Astrocyte (in vitro differentiated cells and primary cell): ENCODE measurements at places on chromosomes 2 and 18.

- peak; percentile 12 for DNase-seq
These were observed 166.5 kb downstream of the RPIA start for GRCh38 chr2:88857951-88858411.

DNA sequence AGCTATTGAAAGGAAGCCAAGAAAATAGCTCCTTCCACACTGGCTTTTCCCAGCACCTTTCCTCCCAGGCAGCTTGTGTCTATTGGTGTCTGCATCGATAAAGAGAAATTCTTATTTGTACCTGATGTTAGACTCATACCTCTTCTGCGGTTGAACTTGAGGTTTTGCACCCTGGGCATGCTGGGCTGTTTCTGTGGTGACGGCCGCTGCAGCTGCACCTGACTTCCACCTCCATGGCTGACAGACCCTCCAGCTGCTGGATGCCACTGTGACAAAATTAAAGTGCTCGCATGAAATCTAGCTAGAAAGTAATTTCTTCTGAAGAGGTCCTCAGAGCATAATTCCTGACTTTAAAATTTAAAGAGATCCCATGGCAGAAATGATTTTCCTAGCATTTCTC, 6.6 kb downstream of the FECH start:
- DNase-seq, result no peak

DNA sequence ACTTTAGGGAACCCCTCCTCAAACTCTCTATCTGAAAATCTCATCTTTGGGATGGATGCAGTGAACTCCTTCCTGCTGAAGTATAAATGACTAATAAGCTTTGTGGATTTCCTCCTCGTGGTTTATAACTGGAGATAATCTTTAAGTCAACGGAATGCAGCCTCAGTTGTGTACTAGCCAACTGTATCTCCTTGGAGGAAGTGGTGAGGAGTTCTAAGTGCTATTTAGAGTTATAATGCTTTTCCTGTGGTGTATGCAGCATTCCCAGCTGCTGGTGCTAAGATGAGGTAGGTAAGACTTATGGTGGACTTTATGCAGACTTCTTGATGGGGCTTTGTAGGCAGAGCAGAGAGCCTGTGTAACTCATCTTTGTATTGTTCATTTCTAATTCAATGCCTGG, 90.9 kb downstream of the LYPD6B start:
- DNase-seq, result peak; percentile 56

GRCh38 chr18:13447621-13448334, 229.2 kb downstream of the LDLRAD4 start:
- DNase-seq, result peak; percentile 91

GRCh38 chr2:184692141-184692734, 93.9 kb downstream of the ZNF804A start:
- DNase-seq, result peak; percentile 2

- DNase-seq, result no peak
These were observed 31.4 kb upstream of the ACKR3 start for GRCh38 chr2:236538242-236538641.

DNA sequence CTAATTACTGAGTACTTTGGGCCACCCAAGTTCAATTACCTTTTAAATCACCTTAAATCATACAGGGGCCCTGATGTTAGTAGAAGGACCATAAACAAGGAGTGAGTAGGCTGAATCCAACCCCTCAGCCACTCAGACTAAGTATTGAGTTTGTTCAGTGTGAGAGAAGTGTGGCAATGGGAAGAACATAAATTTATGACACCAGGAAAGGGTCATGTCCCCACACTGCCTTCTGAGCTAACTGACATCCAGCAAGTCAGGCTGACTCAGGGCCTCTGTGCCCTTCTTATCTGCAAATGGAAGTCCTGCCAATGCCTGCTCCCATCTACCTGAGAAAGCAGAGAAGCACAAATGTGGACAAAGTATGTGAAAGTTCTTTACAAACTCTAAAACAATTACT, 12.9 kb downstream of the PLEKHM3 start:
- DNase-seq, result no peak

DNA sequence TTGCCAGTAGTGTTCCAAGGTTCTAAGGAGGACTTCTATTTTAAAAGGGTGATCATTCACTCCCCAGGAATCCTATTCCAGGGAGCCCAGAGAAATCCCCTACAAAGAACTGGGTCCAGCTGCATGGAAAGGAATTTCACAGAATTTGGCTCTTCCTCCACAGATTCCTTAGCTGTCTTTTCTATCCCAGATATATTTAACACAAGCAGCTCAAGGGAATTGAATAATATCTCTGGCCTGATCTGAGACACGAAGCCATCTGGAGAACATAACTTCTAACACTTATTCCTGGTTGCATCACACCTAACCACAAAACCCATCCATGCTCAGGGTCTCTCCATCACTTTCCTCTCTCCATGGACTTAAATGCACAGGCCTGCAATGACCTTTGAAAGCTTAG, 306.7 kb upstream of the ACVR2A start:
- peak; percentile 94 for DNase-seq

- no peak for DNase-seq
These were observed 23.0 kb upstream of the ODC1 start for GRCh38 chr2:10471046-10471571.

DNA sequence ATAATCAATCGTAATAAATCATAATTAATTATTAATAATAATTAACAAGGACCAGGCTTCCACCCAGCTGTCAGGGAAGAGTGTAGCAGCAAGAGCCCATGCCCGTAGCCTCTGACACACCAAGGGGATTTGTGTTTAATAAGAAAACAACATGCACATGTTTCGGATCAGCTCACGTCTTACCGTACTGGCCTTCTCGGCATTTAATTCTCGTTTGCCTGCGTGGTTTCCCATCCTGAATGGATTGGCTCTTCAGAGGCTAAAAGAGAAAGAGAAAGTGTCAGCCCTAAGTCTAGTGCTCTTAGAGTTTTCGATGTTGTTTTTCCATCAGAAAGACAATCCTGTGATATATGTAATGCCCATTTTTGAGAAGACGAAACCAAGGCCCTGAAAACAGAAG, 27.6 kb downstream of the MBP start:
- DNase-seq, result no peak

DNA sequence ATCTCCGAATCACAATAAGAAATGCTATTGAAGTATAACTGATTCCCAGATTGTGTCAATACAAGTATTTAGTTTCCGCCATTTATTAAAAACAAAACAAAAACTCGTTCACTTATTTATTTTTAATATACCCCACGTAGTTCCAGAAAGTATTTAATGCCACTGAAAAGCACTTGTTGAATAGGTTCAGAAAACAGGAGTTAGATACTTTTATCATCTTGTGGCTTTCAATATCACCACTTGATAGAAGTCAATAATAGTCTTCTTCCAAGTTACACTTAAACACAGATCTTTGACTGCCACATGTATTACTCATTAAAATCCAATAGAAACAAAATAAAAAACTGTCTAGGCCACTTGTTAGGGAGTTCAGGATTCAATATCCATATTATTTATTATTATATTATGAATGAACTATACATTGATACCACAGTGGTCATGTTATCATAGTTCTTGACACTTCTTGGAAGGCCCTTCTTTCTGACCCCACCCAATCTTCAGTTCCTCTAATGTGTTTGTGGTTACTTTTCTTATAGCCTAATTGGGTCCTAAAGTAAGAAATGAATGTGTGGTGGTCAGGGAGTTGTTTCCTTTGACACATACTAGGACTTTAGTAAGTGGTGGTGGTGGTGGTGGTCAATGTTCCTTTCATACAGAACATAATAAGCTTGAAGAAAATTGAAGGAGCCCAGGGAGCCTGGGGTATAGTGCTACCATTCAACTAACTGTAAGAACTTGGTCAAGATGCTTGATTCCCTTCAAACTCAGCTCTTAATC, 221.3 kb upstream of the ITGA4 start:
- DNase-seq, result no peak

- peak; percentile 2 for DNase-seq
These were observed 440.5 kb downstream of the NUP35 start for GRCh38 chr2:183564726-183565125.

DNA sequence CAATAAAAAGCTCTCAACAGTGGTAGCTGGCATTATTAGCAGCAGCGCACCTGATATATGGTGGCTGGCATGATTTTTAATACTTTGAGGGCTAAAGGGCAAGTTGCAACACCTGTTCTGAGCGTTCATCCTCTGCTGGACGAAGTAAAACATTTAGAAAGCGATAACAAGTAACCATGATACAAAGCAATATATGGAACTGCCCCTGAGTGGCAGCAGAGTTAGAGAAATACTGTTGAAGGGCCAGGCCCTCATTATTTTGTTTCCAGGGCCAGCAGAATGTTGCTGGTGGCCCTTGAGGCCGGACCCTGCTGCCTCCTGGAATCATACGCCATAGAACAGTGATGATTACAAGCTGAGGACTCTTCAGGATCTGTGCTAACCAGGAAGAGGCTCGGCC, 47.8 kb downstream of the ARHGEF4 start:
- DNase-seq, result no peak

- DNase-seq, result no peak
These were observed 621.1 kb downstream of the BCL11A start for GRCh38 chr2:59932341-59932740.

DNA sequence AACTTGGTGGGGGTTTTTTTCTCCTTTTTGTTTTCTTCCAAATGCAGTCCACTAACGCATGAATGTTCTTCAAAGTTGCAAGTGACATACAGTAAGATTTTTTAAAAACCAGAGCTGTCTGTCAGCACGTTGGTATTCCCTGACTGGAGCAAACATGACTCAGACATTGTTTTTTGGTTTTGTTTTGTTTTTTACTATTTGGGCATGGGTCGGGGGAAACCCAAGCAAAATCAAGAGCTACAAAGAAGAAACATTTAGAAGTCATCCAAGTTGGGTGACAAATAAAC, 726 bp upstream of the CCDC88A start:
- DNase-seq, result no peak

- no peak for DNase-seq
These were observed 1.2 kb downstream of the IMMT start for GRCh38 chr2:86193901-86194567.

GRCh38 chr2:234671716-234672115, 174.8 kb upstream of the ARL4C start:
- DNase-seq, result no peak

DNA sequence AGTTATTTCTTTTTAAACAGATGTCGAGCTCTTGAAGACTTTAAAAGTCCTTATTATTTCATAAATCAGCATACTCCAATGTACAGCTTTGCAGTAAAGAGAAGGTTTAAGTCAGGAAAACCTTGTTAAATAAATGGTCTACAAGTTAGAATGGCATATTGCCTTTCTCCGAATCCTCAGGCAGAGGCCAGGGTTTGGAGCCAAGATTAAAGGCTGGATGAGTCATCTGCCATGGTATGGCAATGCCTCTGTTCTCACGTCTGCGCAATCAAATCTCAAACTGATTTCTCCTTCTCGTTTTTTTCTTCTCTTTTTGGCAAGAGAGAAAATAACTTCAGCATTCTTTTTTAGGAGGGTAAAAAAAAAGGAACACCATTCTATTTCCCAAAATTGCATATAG, 5.6 kb upstream of the KCNJ3 start:
- DNase-seq, result peak; percentile 1

DNA sequence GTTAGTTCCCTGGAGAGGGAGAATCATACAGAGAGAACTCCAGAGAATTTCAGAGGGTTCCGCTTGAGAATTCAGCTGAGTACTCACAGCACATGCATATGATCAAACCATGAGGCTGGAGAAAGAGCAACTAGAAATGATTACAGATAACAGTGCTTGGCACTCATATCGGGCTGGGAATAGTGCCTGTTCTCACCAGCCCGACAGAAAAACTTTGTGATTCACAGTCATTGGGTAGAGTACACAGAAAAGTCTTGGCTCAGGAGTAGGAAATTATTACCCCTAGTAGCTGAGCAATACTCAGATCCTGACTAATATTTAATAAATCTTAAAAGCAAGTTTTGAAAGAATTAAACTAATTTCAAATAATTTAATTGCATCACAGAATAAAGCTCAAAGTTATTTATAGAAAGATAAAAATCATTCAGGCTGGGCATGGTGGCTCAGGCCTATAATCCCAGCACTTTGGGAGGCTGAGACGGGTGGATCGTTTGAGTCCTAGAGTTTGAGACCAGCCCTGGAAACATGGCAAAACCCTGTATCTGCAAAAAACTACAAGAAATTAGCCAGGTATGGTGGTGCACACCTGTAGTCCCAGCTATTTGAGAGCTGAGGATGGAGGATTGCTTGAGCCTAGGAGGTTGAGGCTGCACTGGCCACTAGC, 6.8 kb downstream of the WDPCP start:
- peak; percentile 67 for DNase-seq

- DNase-seq, result no peak
These were observed 440.9 kb downstream of the ZEB2 start for GRCh38 chr2:144078802-144079724.

GRCh38 chr18:22047485-22047884, 121.9 kb upstream of the GATA6 start:
- DNase-seq, result no peak

DNA sequence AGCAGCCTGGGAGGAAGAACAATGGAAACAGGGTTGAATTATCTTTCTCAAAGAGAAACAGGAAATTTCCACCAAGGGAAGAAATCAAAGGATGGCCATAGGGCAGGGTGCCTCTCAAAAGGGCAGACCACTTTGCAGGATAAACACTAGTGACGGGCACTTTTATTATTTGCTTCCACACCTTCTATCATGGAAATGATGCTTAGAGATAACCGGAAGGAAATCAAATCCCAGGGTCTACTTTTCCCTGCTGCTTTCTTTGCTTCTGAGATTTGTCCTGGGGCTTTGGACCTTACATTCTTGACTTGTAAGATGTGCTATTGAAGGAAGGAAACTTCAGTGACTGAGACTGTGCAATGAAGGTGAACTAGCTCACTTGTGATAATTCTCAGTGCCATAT, 1.1 kb upstream of the SCN9A start:
- DNase-seq, result no peak

DNA sequence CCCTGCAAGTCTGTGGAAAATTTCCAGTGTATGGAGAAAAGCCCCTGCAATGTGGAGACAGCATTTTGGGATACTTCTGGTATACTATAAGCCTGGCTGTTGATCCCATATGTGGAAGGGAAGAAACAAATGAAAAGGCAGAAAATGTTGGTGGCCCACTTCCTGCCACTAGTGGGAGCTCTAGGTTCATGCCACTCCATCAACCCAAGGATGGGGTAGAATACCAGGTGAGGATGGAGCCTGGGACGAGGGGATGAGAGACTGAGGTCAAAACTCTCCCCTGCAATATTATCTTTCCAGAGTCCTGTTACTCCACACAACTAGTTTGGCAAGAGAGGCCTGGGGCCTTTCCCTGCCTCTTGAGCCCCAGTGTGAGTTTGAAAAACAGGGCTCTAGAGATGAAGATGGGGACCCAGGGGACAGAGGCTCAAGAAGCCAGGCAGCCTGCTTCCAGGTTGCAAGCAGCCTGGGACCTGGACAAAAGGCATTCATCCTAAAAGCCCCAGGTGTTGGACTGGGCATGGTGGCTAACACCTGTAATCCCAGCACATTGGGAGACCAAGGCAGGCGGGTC, 31.9 kb downstream of the BMP10 start:
- no peak for DNase-seq

DNA sequence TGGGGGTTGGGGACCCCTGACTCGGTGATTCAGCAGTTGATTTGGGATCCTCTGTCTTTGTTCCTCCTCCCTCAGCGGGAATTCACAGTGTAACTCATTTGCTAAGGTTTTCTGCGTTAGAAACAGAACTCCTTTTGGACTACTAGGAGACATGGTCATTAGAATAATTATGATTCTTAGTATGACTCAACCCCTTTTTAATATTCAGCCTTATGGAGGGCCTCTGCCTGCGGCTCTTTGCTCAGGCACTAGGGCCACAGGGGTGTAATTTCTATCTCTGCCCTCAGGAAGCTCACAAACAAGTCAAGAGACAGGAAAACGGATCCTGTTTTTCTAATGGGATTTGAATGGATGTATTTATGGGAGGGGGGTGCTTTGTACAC, 117.4 kb downstream of the SPTBN1 start:
- DNase-seq, result no peak

GRCh38 chr2:143946436-143947391, 573.2 kb downstream of the ZEB2 start:
- no peak for DNase-seq
